ENCODE measurements at places on chromosomes 11 and 22.

GRCh38 chr11:76588455-76589325 is 81.9 kb downstream of the LRRC32 start:
- DNase-seq, result no peak

DNA sequence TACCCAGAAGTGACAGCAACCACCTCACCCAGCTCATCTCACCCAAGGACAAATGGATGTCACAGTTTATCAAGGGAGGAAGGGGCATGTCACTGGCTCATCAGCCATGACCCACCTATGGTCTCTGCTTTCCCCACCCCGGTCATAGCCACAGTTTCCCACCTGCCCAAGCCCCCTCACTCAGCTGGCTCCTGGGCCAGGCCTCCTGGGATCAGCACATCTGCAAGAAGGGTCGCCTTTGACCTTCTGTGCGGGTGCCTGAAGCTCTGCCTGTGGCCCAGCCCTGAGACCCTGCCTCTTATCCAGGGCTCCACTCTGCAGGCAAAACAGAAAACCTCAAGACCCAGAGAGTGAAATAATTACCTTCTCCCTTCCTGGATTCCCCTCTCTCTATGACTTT is 236.4 kb downstream of the BUD13 start:
- no peak for DNase-seq

- no peak for DNase-seq
Observed at GRCh38 chr11:76131671-76132631, 74.4 kb downstream of the WNT11 start.

DNA sequence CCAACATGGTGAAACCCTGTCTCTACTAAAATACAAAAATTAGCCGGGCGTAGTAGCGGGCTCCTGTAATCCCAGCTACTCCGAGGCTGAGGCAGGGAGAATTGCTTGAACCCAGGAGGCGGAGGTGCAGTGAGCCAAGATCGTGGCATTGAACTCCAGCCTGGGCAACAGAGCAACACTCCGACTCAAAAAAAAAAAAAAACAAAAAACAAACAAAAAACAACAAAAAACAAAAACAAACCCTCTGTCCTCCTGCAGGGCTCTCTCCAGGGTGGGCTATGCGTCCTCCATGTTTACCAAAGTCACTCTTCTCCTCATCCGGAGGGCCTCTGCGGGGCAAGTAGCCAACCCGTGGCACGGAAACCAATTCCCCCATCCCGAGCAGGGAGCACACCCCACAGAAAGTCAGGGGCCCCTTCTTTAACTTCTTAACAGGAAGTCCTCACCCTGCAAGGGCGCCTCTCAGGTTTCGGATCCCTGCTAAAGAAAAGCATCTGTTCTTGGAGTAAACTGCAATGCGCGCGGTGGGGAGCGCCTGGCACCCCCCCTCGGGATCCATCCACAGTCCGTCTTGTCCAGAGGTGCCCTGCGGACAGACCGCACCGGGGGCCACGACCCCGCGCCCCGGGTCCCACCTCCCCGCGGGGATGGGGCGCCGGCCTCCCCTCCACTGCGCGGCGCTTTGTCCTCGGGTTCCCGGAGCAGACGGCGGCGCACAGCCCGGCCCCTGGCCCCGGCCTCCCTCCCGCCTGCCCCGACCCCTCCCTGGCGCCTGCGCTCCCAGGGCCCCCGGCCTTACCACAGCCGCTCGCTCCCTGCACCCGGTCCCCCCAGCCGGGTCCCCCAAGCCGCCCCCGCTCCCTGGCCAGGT is 712 bp downstream of the CERK start:
- DNase-seq, result peak; percentile 29

DNA sequence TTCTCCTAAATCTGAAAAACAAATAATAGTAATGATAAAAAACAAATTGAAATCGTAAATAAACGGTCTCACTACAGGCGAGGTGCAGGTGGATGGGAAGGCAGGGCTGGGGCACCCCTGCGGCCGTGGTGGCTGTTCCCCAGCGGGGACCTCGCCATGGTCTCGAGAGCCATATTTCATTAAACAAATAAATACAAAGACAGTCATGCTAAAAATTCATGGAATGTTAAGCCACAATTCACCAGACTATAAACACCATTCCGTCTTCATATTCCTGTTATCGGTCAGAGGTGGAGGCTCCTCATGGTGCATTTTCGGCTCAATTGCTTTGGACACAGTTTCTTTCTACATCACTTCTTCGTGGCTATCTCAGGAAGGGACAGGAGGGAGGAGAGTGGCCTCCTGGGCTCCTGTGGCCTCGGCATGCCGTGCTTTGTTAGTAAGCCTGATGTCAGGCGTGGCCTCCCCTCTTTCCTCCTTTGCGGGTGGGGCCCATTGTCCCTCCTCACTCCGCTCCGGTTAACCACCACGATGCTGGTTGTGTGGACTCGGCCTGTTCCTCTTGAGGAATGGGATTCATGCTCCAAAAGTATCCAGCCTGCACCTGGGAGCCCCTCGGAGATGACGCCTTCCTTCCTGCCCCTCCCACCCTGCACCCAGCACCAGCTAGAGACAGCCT is 16.1 kb upstream of the BRSK2 start:
- no peak for DNase-seq

DNA sequence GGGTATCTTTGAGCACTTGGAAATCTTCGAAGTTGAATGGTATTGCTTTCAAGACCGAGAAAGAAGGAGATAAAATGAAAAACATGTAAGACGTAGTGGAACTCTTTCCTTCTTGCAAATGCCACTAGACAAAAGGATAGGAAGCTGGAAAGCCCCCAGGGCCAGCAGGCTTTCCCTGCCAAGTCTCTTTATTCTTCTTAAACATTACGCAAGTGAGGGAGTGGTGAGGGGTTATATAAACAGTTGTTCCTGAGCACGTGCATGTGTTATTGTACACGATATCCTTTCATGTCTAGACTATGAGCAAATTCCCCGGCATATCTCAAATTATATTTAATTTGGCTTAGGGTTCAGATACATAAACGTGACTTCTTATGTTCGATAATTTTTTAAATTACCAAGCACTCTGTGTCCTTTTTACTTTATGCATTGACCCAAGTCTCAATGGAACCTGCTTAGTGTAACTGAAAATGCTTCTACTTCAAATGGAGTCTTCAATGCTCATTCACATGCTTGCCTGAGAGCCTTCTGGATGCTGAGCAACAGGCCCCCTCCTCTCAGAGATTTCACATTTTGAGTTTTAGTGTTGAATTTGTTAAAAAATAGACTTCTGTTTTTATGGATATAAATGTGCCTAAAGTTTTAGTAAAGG is 59.0 kb downstream of the PPP2R1B start:
- no peak for DNase-seq

DNA sequence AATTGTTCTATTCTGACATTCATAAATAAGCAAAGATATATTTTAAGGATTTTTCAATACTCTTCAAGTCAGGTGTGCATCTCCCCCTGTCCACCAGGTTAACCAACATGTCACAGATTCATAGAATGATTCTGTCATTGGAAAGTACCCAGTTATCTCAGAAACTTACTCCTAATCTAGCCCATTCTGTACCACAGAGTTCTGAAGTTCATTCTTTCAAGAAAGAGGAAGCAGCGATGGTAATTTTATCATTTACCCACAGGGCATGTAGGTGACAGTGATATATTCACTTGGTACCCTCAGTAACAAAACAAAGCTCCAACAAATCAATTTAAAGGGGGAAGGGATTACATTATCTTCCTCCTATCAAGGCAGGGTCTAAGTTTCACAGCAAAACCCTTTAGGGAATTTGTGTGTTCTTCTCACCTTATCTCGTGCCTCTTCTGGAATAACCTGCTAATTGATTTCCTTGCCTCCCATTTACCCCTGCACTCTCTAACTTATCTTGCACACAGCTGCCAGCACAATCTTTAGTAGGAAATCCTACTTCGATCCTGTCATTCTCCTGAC is 19.0 kb upstream of the MPPED2 start:
- no peak for DNase-seq

DNA sequence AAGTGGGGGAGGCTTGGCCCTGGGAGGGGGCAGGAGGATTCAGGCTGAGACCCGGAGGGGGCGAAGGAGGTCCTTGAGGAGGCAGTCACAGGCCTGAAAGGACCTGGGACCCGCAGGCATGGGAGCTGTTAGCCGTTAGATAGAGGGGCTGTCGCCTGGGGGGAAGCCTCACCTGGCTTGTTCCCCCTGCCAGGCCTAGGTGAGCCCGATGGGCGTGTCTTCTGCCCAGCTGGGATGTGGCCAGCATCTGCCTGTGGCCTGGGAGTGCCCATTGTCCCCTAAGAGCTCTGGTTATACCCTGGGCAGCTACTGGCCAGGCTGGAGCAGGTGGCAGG is 1.8 kb upstream of the DUSP8 start:
- DNase-seq, result peak; percentile 77

- no peak for DNase-seq
Observed at GRCh38 chr22:30296833-30297232, 7.5 kb upstream of the CASTOR1 start.

DNA sequence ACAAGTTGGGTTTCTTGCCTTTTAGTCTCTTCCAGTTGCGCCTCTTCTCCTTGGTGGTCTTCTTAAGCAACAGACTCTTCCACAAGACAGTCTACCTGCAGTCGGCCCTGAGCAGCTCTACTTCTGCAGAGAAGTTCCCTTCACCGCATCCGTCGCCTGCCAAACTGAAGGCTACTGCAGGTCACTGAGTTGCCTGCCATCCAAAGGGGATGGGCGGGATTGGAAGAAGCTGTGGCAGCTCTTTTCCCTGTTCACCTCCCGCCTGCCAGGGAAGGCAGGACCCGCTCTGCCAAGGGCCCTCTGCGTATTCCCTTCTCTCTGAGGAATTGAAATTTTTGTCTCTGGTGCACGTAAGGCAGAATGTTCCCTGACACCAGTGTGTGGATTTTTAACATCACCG is 9.2 kb upstream of the STT3A start:
- DNase-seq, result no peak

GRCh38 chr11:116519499-116519898 is 253.3 kb downstream of the BUD13 start:
- no peak for DNase-seq

GRCh38 chr22:19689408-19689807 is 24.9 kb upstream of the SEPTIN5 start:
- DNase-seq, result no peak

Data from memory B cell (primary cell).